ENCODE measurements at places on chromosomes 7 and 10.
A peak's percentile ranks its signal among the peaks of the same experiment; 100 is the strongest.

GRCh38 chr10:38007551-38007950, 2.9 kb upstream of the ZNF33A start:
- no peak for DNase-seq

GRCh38 chr7:51082096-51082840, 234.3 kb downstream of the COBL start:
- no peak for DNase-seq

- DNase-seq, result no peak
These were observed 285.3 kb downstream of the NRG3 start for GRCh38 chr10:82160307-82160706.

GRCh38 chr7:150375662-150376521, 3.2 kb upstream of the ZNF775 start:
- no peak for DNase-seq

DNA sequence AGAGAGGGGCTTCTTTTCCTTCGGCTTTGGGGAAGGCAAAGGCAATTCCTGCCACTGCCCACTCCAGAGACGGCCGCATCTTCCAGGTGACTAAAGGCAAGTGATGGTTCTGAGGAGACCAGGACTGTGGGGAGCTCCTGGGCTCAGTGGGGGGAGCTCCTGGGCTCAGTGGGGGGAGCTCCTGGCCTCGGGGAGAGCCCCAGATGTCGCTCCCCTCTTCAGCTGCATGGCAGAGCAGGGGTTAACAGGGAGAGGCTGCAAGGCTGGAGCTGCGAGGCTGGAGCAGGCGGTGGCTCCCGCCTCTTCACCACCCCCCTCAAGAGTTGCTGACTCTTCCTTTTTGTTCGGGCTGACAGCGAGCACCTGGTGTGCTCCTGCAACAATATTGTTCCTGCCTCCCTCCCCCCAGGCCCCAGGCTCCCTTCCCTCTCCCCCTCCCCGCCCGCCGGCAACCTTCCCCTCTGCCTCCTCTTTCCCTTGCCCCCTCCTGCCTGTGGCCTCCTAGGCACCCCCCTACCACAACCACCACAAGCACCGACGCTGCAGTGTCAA, 56.3 kb upstream of the LBX1 start:
- DNase-seq, result no peak

DNA sequence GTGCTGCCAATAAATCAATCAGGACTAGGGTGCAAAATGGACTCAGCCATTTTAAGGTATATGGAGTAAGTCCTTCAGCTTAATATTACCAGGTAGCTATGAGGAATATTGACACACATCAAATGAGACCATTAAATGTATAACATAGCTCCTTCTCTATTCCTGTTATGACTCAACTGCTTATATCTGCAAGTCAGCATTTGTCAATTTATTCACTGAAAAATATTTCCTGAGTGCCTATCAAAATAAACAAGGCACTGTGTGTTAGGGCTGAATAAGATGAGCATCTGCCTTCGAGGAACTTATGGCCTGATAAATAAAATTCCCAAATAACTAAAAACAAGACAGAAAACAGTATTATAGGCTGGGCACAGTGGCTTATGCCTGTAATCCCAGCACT, 113.8 kb downstream of the CDK6 start:
- no peak for DNase-seq

DNA sequence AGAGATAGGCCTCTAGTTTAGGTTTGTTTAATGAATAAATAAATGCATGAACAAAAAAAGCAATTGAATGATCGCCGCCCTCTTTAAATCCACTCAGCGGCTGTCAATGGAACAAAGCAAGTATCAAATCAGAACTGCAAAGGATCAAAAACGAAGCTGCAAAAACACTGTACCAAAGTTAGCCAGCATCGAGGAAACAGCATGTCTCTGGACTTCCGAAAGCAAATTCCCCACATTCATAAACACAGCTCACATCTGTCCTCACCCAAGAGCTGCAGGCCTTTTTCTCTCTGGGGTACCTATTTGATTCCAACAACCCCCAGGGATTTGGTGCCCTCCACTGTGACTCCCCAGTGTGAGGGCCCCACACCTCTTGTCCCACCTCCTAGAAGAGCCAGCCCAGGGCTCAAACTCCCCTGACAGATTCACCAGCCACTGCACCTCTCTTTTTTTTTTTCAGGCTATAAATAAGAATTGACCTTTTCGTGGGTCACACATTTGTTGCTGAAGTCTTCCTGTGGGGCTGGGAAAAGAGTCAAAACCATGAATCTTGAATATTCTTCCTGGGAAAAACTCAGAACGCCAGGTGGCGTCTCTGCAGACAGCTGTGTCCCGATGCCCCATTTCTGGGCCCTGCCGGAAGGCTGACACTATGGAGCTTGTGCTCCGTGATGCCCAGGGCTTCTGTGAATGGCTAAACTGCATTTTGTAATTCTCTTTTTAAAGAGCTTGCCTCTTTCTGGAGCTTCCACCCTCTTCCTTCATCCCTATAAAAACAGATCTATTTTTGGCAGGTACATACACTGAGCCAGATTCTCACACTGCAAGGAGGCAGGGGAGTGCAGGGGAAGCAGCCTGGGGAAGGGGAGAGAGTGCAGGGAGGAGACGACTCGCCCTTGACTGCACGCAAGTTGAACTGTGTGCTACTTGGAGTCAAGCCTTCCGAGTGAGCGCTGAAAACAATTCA, 51.7 kb downstream of the HSPA12A start:
- DNase-seq, result peak; percentile 34

DNA sequence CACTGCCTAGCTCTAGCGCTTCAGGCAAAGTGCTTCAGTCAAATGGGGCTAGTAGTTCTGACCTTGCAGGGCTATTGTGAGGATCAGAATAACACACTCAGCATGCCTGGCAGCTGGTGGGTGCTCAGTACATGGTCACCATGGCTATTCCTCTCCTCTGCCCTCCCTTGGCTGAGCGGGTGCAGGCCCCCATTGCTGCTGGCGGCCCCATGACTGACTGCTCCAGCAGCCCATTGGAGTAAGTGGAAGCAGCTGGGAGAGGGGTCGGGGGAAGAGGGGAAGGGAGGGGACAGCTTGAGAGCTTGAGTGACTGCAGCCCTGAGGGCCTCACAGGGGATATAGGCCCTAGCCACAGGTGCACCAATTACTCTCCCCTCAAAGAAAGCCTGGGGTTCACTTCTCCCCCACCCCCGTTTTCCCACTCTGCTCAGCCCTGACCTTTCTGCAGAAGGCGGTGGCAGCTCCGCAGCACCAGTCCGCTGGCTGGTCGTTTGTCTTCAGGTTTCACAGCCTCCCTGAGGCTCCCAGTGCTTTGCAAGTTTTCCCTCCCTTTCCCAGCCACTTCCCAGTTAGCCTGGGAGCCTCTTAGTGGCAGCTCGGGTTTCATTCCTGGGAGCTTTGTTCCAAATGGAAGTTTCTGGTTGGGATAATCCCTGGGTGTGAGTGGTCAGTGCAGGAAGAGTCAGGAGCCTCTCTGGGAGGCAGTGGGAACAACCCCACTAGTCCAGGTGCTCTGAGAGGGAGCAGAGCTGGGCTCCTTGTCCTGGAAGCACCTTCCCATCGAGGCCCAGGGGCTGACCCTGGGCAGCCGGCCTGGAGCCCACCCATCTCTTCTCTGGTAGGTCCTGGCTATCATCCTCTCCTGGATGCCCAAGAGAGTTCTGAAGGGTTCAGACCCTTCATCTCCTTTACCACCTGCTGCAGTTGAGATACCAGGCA, 16.3 kb downstream of the FGF8 start:
- no peak for DNase-seq

DNA sequence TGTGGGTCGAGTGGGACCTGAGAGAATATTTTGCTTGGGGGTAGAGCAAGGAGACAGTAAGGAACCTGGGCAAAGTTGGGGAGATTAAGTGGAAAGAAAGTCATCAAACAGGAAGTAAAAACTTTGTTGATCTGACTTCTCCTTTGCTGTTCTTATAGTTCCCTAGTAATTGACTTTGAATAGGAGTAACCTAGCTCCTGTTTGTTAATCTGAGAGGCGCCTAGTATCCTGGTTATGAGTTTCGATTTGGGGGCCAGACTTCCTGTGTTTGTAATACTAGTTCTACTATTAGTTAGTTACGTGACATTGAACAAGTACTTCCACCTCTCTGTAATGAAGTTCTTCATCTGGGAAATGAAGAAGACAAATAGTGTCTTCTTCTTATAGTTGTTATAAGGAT, 99.1 kb downstream of the ZNF365 start:
- DNase-seq, result no peak

DNA sequence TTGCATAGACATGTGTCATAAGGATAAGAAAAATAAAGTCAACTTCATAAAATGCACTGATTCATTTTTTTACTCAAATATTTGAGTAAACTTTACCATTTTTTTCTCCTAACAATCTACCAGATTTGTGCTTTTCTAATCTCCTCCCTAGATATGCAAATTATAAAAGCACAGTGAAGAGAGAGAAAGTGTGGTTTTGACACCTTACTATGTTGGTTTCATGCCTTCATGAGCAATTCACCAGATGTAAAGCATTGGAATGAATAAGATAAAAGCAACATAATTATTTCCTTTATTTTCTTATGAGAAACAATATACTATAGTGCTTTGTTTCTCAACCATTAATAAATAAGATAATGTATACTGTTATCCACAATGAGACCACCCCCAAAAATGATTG, 432.5 kb upstream of the PCDH15 start:
- DNase-seq, result no peak

GRCh38 chr7:114243646-114244045, 171.0 kb upstream of the FOXP2 start:
- no peak for DNase-seq
